Endothelial cell (in vitro differentiated cells): ENCODE measurements at places on chromosomes 2 and 18.

DNA sequence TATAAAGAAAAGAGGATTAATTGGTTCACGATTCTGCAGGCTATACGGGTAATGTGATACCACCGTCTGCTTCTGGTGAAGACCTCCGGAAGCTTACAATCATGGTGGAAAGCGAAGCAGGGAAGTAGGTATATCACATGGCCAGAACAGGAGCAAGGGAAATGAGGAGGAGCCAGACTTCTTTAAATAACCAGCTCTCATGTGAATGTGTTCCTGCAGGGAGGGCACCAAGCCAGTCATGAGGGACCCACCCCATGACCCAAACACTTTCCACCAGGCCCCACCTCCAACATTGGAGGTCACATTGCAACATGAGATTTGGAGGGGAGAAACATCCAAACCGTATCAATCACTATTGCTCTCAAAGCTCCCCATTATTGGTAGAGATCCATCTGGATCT lies 61.8 kb downstream of the EFEMP1 start:
- no peak for DNase-seq

- no peak for DNase-seq
Measured at GRCh38 chr2:239380831-239381708, 19.8 kb downstream of the HDAC4 start.

DNA sequence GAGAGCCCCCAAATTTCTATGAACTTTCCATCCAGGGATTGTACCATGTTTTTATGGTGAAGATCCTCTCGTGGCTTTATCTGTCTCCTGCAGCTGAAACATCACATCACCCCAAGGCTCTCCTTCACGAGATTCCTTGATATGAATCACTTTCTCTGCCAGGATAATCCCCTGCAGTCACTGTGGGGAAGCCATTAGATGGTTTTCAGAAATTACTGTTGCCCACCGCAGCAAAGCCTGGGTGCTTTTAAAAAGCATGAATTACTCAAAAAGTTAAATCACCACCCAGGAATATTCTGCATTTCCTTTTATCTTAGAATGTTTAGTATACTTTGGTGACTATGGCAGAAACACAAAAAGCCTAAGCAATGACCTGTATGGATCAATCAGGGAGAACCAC lies 428.4 kb upstream of the SLC14A2 start:
- DNase-seq, result no peak

DNA sequence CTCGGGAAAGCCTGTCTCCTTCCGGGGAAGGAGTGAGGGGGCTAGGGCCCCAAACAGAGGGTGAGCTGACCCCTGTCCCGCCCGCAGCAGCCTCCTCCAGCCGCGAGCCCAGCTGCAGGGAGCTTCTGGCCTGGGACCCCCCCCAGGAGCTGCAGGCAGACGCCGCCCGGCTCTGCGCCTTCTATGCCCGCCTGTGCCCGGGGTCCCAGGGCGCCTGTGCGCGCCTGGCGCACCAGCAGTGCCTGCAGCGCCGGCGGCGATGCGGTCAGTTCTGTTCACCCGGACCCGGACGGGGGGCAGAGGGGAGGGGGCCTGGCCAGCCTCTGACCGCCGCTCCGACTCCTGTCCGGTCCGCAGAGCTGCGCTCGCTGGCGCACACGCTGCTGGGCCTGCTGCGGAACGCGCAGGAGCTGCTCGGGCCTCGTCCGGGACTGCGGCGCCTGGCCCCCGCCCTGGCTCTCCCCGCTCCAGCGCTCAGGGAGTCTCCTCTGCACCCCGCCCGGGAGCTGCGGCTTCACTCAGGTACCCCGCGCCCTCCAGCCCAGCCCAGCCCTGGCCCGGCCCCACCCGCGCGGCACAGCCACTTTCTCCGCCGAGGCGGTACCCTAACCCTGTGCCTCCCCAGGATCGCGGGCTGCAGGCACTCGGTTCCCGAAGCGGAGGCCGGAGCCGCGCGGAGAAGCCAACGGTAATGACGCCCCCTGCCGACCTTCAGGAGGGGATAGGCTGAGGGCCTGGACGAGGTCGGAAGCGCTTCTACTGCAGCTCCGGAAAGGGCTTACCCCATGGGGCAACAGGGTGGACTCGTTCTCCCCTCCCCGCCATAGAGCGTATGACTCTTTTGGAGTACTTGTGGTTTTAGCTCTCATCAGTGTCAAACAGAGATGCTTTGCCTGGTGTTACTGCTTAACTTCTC lies 2.0 kb upstream of the CHRND start:
- DNase-seq, result peak; percentile 69

- no peak for DNase-seq
Measured at GRCh38 chr2:204608237-204608939, 63.1 kb downstream of the PARD3B start.
